ENCODE measurements at places on chromosomes 13 and 19.
A peak's percentile ranks its signal among the peaks of the same experiment; 100 is the strongest.

- no peak for DNase-seq
Measured at GRCh38 chr13:112893207-112893569, 75.8 kb upstream of the MCF2L start.

GRCh38 chr13:32889986-32890565 is 126.1 kb upstream of the KL start:
- no peak for DNase-seq

DNA sequence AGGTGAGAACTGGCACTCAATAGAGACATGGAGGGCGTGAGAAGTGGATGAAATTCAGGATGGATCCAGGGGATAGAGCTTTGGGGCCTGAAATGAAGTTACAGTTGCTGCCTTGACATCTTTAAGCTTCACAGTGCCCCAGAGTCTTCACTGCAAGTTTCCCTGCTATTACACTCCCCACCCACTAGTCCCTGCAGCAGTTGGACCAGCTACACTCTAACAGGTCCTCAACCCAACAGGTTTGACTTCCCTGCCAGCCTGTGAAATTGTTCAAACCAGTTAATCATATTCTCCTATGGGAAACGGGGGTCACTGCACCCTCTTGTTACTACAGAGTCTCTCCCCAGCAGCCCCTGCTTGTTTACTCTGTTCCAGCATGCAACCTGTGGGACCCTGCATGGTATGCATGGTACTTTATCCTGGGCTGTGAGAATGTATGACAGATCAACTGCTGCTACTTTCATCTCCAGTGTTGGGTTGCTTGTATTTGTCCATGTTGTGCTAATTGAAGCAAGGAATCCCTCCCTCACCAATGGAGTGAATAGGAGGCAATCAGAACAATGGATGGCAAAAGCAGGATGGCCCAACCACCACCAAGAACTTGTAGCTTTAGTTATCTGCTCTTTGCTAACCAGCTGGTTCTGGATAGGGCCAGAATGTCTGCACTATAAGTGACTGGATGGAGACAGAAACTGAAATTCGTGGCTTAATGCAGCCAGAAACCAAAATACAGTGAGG is 314.2 kb downstream of the OLFM4 start:
- no peak for DNase-seq

- DNase-seq, result no peak
Measured at GRCh38 chr13:75180805-75181455, 301.0 kb downstream of the TBC1D4 start.

DNA sequence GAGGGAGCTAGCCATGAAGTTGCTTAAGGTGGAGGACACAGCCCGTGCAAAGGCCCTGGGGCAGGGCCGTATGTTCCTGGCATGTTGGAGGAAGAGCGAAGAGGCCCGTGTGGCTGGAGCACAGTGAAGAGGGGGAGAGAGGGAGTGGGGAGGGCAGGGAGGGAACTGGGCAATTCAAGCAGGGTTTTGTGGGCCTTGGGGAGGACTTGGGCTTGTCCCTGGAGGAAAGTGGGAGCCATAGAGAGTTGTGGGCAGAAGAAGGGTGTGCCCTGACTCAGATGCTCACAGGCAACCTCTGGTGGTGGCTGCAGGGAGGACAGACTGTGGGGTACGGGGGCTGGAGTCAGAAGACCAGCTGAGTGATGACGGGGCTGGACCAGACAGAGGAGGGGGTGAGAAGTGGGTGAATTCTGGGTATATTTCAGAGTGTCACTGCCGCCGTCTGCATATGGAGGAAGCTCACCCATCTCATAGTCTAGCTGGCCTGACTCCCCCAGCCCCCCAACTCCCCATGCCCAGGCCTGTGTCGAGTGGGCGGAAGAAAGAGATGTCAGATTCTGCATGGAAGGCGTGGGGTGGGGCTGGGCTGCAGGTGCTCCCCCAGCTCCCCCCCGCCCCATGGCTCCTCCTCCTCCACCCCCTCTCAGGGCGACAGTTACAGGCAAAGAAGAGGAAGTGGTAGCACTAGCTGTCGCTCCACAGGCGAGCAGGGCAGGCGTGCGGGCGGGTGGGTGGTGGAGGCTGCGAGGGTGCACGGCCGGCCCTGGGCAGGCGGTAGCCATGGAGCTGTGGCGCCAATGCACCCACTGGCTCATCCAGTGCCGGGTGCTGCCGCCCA is at the start of gene VAV1:
Gene VAV1, plus strand, starts transcription at position 681 of the 838 bp plus-strand sequence. Its CDS starts 100 bp downstream, at position 781.
- peak; percentile 90 for DNase-seq

- no peak for DNase-seq
Measured at GRCh38 chr19:46931202-46931601, 70.4 kb downstream of the ARHGAP35 start.

- no peak for DNase-seq
Measured at GRCh38 chr13:37429976-37430375, 168.6 kb downstream of the POSTN start.

GRCh38 chr19:507286-508203 is at the start of gene TPGS1:
Gene TPGS1 (plus strand): TSS chr19:507497. CDS start chr19:507507, 10 bp downstream.
- peak; percentile 88 for DNase-seq
